ENCODE measurements at places on chromosomes 12 and 14.

DNA sequence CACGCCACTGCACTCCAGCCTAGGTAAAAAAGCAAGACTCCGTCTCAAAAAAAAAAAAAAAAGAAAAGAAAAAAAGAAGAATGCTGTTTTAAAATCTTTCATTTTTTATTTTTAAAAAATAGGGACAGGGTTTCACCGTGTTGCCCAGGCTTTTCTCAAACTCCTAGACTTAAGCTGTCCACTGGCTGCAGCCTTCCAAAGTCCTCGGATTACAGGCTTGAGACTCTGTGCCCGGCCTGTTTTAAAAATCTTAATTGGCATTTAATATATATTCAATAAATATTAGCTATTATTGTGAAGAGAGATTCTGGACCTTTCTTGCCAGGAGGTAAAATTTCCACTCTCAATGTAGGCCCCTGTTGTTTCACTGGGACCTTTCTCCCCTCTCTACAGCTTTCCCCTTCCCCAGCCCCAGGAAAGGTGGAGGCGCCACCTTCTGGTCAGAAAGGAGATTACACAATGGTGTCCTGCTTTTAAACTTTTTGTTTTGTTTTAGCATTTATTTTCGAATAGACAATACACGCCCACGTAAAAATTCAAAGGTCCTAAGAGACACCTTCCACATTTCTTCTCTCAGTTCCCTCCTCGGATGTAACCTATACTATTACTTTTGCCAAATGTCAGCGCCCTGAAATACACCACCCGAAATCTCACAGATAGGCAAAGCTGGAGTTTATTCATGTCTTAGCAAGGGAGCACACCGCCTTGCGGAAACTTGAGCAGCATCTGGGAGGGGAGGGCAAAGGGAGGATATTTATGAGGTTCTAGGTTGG, 23.8 kb upstream of the PHC1 start:
- peak; percentile 80 for DNase-seq

- DNase-seq = no peak
Measured at GRCh38 chr12:113082486-113083148, 26.1 kb downstream of the DTX1 start.

DNA sequence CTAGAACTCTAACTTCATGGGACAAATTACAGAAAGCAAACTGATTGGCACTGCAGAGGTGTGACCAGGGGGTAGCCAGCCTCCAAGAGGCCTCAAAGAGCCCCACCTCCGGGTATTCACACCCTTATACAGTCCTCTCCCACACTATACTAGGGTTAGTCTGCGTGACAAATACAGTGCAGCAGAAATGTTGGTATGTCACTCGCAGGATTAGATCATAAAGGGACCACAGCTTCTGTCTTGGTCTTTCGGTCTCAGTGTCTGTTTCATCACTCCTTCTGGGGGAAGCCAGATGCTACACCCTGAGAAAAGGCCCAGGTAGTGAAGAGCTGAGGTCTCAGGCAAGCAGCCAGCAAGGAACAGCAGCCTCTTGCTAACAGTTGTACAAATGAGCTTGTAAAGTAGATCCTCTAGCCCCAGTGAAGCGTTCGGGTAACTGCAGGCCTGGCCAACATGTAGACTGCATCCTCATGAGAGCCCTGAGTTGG, 68.9 kb upstream of the SAV1 start:
- no peak for DNase-seq

DNA sequence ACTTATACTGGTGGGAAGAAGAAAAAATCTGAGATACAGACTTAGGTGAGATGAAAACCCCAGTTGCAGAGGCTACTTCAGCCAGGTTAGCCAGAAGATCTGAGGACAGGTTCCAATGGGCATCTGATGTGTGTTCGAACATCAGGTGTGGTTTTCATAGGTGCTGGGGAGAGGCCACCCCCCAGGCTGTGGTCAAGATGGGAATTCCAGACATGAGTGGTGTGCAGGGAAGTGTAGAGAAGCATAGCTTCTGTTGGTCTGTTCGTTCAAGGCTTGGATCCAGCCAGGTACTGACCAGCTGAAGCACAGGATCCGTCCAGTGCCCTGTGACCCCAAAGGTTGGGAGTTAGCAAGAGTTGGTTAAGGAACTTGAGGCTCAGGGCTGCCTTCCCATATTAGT, 85.5 kb downstream of the SSPN start:
- no peak for DNase-seq

GRCh38 chr12:118050972-118051910, 9.7 kb downstream of the WSB2 start:
- no peak for DNase-seq

GRCh38 chr12:120625557-120626419, 14.6 kb upstream of the CABP1 start:
- no peak for DNase-seq

- no peak for DNase-seq
Measured at GRCh38 chr14:21056520-21057163, 980 bp upstream of the RNASE8 start.

- DNase-seq = no peak
Measured at GRCh38 chr12:47714826-47715386, 9.1 kb upstream of the RPAP3 start.

DNA sequence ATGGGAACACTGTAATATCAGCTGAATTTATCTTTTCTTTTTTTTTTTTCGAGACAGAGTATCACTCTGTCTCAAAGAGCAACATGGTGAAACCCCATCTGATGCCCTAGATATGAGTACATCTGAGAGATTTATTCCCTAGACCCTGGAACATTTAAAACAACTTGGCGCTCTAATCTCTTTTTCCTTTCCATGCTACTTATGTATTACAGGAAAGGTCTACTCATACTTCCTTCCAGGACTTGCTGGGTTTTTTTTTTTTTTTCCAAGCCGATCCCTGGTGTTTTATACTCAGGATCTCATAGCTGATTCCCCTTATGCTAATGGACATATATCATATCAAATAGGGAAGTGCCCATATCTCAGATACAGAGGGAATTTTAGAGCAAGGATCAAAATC, 83.1 kb downstream of the MAPKAPK5 start:
- DNase-seq = no peak

- peak; percentile 31 for DNase-seq
Measured at GRCh38 chr12:129073157-129073915, 220.1 kb downstream of the GLT1D1 start.

DNA sequence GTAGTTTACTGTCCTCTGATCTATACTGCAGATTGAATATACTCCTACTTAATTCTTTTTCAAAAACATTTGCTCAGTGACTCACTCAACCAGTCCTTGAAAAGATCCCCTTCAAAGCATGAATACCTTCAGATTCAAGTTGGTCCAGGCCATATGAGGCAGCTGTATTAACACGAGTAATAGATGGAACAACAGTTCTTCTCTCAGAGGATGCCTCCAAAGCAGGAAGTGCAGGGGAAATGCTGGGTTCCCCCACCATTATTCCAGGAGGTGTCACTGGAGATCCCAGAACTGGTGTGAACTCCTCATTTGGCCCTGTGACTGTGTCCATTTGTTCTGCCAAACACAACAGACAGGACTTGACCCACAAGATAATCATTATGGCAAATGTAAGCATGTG, 20.6 kb downstream of the ARMH4 start:
- no peak for DNase-seq

DNA sequence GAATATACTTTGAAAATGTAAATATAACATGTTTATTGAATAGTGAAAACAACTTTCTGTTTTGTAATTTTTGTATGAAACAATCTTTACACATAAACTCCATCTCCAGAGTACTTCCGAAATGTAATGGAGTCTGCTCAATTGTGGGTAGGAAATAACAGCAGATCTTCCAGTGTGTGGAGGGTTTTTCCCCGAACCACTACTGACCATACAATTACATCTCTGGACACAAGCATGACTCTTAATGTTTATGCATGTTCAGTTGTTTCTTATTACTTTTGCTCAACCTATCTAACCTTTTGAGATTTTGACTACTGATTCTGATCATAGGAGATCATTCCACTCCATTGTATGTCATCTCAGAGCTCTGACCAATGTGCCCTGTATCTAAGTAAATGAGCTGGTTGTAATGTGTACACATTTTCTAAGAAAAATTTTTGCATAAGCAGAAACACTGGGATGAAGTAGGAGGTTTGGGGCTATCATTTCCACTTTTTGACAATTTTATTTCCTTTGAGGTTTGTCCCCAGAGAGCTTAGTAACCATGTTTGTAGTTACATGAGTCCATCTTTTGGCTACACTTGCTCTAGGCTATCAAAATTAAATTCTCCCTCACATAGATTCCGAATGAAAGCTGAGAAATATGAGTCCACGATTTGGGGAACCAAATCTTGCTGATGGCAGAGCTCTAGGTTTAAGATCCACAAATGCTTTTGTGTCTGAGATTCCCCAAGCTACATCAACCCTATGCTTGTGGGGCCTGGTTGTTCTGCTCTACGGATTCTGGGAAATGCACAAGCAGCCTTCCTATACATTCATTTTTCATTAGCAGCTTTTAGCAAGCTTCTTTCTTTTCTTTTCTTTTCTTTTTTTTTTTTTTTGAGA, 21.4 kb upstream of the CLEC4D start:
- no peak for DNase-seq

GRCh38 chr12:131041216-131041967, 87.7 kb downstream of the ADGRD1 start:
- DNase-seq = no peak

DNA sequence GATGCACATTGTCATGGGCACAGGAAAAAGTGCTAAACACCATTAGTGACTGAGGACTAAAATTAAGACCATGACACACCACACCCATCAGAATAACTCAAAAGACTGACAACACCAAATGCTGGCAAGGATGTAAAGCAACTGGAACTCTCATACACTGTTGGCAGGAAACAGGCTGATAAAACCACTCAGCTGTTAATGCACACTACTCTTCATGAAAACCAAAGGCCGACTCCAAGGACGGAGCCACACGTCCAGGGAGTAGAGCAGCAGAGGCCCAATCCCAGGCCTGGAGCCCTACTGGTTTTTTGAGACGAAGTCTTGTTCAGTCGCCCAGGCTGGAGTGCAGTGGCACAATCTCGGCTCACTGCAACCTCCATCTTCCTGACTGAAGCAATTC, 6.4 kb downstream of the RAD52 start:
- no peak for DNase-seq

GRCh38 chr14:50534997-50535396, 2.6 kb upstream of the MAP4K5 start:
- DNase-seq = no peak

DNA sequence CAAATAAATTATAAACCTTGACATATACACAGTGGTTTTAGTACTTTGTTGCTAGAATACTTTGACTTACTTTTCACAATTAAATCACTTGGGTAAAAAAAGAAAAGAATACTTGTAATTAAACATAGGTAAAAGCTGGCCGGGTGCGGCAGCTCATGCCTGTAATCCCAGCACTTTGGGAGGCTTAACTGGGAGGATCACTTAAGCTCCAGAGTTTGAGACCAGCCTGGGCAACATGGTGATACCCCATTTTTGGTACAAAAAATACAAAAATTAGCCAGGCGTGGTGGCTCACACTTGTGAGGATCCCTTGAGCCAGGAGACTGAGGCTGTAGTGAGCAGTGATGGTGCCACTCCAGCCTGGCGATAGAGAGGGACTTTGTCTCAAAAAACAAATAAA, 7.8 kb downstream of the STX2 start:
- no peak for DNase-seq

DNA sequence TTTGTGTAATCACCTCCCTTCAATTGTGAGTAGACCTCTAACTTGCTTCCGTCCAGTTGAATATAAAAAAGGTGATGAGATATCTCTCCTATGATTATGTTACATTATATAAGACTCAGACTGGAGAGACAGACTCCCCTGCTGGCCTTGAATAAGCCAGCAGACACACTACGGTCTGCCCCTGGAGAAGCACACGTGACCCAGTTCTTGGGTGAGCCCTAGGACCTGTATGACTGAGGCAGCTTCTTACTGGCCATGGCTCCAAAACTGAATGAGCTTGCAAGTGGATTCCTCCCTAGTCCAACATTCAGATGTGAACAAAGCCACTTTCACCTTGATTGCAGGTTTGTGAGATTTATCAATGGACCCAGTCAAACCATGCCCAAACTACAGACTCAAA, 427.9 kb upstream of the DCN start:
- no peak for DNase-seq

- DNase-seq = no peak
Measured at GRCh38 chr14:95536671-95537070, 1.8 kb downstream of the GLRX5 start.

DNA sequence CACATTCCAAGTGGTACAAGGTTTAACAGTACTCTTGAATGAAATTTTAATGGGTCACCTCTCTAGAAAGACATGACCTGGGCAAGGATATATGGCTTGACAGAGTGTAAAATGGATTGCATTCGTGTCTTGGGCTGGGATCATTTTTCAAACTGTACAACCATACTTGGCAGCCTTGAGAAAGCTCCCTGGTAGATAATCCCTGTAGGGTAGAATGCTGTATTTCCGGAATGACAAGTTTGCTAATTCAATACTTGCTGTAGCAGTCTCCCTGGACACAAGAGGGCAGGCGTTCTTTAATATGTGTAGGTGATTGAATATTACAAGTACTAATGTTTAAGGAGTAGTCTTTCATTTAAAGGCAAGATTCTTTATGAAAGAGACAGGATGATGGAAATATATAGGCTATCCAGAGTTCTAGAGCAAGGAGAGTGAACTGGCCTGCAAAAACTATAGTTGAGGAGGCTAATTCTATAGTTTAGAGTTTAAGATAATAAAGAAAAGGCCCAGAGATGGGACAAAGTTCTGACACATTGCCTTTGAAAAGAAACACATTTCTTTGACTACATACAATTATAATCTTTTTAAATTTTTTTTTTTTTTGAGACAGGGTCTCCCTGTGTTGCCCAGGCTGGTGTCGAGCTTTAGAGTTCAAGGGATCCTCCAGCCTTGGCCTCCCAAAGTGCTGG, 53.4 kb downstream of the PLBD1 start:
- DNase-seq = peak; percentile 31

DNA sequence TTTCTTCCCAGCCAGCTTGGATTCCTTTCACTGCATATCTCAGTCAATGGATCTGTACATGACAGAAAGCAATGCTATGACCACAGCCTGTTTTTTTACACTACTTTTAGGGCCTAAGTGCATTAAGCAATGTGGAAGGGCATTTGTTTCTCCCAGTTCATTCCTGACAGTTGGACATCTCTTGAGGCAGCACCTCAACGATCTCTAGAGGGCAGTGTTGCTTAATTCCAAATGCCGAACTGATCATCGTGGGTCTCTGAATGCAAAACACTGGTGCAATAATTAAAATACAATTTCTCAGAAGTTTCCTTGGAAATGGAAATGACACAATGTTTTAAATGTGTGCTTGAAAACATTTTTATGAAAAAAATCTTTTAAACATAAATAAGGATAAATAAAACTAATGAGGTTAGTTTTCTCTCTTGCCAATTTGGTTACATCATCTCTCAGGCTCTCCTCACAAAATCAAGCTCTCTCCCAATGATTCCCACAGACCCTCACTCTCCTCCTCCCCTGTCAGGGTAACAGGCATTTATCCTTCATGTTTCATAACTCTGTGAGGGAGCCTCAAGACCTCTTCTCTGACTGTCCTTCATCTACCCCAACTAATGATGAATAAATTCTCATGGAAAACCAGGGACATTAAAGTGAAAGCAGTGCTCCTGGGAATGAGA, 192.4 kb upstream of the SLC16A7 start:
- peak; percentile 54 for DNase-seq
